ENCODE measurements at places on chromosomes 12 and 14. TPM values are rescaled to one million over a fixed set of nuclear protein-coding genes. Genes with fewer than 3 reads are reported as not detected.

STAB2 gene
- not detected for total RNA-seq

PLEKHG3 gene
- total RNA-seq, result 16.4 TPM

OASL gene
- 0.19 TPM for total RNA-seq

CIROP gene
- total RNA-seq, result 0.06 TPM

RNASE1 gene
- total RNA-seq, result 7.1 TPM

Measured in aortic smooth muscle cell (primary cell).